Activated T-cell treated with anti-CD3 and anti-CD28 coated beads for 1 hour (primary cell): ENCODE measurements at places on chromosomes 3 and 15.

- no peak for DNase-seq
These were observed 17.4 kb upstream of the ADPGK start for GRCh38 chr15:72800833-72801481.

DNA sequence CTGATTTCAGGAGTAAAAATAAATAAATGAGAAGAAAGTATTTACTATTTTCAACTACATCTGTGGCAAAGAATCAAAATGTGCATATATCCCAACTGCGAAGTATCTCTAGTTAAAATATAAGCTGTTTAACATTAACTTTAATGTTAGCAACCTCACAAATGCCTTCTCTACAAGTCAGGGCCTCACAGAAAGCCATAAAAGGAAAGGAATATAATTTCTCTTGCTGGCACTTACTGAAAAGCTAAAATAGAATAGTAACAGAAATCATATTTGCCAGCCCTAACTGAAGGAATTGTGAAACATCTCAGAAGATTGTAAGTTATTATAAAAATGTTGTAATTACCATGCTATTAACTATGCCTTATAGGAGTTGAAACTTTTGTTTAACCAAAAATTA lies 65.1 kb upstream of the MBNL1 start:
- no peak for DNase-seq

DNA sequence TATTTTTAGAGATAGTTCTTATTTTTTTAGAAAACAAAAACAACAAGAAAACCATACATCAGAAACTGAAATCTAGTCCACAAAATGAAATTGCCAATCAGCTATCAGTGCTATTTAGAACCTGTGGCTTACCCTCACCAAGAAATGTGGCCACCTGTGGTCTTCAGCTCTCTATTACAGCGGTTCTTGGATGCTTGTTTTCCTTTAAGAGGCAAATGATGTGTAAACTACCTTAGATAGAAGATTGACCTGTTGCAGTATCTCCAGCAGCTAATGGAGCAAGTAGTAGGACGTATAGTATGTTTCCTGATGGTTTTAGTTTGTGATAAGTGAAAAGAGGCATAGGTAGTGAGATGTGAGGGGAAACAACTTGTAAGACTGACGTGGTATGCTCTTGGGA lies 21.2 kb downstream of the TFG start:
- no peak for DNase-seq

DNA sequence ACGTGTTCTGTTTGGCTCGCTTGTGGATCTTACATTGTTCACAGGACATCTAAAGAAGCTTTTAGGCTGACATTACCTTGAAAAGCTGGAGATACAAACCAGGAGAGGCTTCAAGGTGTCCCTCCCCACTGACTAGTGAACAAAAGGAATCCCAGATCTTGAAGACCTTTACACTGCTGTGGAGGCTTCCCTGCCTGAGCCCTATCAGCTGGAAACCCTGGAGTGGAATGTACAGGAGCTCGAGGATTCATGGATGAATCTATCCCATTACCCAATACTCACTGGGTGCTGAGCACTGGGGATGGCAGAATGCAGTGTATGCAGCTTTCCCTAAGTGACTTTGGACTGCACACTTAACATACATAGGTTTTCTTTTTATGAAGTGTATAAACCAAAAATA lies 82.3 kb upstream of the MFGE8 start:
- no peak for DNase-seq

GRCh38 chr3:134351427-134351826 lies 22.8 kb downstream of the AMOTL2 start:
- no peak for DNase-seq

- DNase-seq, result no peak
These were observed 480 bp downstream of the CHRNA7 start for GRCh38 chr15:32030795-32031194.

- DNase-seq, result no peak
These were observed 87.2 kb downstream of the PRICKLE2 start for GRCh38 chr3:64138046-64138445.

DNA sequence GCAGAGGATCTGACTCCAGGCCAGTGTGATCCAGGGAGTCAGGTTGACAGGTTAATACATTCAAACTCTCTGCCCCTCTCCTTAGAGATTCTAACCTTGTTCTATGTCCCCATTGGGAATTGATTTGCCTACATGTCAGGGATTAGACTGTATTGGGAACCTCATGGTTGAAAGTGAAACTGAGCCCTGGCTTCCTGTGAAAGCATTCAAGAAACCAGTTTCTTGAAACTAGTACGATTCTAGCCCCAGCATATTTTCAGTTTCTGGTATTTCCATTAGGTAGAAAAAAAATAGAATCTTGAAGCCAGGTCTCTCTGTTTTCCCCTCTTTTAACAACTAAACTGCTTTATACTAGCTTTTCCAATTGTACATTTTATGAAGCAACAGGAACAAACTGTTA lies 140.4 kb upstream of the ABI3BP start:
- DNase-seq, result no peak
